ENCODE measurements at places on chromosomes 6 and 20. TPM values are rescaled to one million over a fixed set of nuclear protein-coding genes. Genes with fewer than 3 reads are reported as not detected.

DNA sequence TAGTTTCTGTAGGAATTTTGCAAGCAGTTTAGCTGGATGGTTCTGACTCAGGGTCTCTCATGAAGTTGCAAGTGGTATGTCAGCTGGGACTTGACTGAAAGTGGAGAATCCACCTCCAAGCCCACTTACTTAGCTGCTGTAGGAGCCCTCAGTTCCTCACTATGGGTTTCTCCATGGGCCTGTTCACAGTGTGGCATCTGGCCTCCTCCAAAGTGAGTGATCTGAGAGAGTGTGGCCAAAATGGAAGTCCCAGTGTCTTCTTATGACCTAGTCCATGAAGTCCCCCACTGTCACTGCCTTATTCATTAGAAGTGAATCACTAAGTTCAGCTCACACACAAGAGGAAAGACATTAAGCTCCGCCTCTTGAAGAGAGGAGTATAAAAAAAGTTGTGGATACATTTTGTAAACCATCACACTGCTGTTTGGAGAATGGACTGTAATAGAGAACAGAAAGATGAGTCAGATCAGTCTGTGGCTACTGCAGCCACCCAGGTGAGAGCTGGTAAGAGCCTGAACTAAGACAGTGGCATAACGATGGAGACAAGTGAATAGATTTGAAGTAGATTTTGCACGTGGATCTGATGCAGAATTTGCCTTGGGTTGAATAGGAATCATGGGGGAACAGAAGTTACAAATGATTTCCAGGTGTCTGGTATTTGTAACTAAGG lies 4.9 kb upstream of the NELFCD start:
- no peak overlapping the region for H3K4me3 ChIP-seq
- no peaks in the 10 kb centered on the region for H3K36me3 ChIP-seq
- H3K27me3 ChIP-seq: no peaks in the 10 kb centered on the region
- peaks cover 16% of the 10 kb centered on the region for H3K4me1 ChIP-seq

GRCh38 chr6:38681850-38682249 lies 21.1 kb downstream of the GLO1 start:
- H3K27ac ChIP-seq: no peak overlapping the region
- H3K27me3 ChIP-seq: no peaks in the 10 kb centered on the region
- H3K4me1 ChIP-seq: peaks cover 8% of the 10 kb centered on the region
- H3K4me3 ChIP-seq: no peak overlapping the region
- DNase-seq: no peak
- H3K36me3 ChIP-seq: peaks cover 9% of the 10 kb centered on the region

The HLA-F gene
- 3.5 TPM for total RNA-seq

DNA sequence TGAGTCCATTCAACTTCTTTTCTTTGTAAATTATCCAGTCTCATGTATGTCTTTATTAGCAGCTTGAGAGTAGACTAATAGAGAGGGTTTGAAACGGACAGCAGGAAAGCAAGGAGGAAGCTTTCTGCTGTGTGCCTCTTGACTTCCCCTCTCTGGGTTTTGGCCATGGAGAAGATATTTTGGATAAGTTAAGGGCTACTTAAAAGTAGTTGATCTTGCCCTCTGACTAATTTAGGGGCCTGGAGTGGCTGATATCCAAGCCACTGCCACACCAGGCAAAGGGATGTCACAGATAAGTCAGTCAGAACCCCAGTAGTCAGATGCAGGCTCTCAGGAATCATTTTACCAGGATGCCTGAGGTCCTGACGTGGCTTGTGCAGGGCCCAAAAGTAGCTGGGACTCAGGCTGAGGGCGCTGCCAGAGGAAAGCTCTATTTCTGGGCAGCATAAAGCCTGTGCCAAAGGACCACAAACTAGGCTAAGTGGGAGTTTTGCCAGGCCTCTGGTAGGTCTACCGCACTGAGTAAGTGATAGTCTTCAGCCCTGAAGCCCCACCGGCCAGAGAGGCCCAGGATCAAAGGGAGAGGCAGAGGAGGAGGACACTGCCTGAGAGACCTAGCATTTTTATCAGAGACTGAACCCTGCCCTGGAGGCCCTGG lies 41.6 kb upstream of the IYD start:
- no peaks in the 10 kb centered on the region for H3K4me1 ChIP-seq
- H3K27me3 ChIP-seq: peaks cover 15% of the 10 kb centered on the region
- H3K4me3 ChIP-seq: no peak overlapping the region
- no peak overlapping the region for H3K27ac ChIP-seq
- no peak for DNase-seq
- no peaks in the 10 kb centered on the region for H3K36me3 ChIP-seq

DNA sequence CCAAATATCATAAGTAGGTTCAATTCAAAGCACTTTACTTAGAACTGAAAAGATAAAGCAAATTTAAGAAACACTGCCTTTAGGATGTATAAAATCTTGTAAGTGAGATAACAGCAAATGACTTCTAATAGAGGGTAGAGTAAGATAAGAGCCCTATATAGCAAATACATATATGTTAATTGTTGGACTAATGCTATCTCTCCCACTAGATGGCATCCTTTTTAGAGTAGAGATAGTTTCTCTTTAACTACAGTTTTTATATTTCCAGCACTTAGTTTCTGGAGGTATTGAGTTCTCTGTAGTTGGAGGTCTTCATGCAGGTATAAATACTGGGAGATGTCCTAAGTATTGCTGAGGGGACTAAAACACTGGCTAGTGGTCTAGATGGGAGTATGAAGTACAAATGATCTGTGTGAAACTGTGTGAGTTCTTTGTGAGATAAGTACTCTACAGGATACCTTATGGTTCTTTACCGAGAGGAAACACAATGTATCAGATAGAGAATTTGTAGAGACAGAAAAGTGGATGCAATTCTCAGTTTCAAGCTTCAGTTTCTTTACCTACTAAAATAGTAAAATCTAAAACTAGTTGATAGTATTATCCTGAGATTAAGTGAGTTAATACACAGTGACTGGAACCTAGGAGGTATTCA lies 399.3 kb downstream of the KHDRBS2 start:
- H3K4me3 ChIP-seq: no peak overlapping the region
- H3K36me3 ChIP-seq: no peaks in the 10 kb centered on the region
- no peaks in the 10 kb centered on the region for H3K27me3 ChIP-seq
- DNase-seq: peak; percentile 17

The OPN5 gene
- not detected for total RNA-seq

DNA sequence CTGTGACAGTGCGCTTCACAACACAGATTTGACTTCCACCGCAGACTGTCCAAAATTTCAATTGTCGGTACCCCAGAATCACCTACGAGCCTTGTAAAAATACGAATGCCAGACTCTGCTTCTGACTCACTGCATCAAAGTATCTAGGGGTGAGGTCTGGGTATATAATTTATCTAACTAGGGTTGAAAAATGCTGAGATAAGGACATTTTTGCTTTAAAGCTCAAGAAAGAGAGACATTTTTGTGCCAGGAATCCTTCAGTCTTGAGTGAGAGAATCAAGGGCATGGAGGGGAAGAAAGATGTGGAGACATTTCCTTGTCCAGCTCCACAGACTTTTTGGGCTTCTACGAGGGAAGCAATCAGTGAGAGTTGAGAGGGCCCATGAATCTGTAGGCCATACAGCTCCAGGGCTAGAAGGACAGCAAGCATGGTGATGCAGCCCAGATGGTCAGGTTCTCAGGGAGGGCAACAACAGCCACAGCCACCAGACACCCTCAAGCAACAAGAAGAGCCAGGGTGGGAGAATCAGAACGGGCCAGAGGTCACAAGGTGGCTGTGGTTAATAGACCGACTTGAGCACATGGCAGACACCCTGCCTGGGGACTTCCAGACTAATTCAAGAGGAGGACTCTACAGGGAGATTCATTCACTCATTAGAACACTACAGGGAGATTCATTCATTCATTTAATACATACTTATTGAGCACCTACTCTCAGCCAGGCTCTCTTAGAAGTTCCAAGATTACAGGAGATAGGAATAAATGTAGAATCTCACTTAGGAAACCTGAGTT lies 211.1 kb upstream of the PRDM1 start:
- no peaks in the 10 kb centered on the region for H3K36me3 ChIP-seq
- H3K4me1 ChIP-seq: no peaks in the 10 kb centered on the region
- no peak overlapping the region for H3K27ac ChIP-seq
- peaks cover 20% of the 10 kb centered on the region for H3K27me3 ChIP-seq
- H3K4me3 ChIP-seq: no peak overlapping the region

The FRK gene
- 2.9 TPM for total RNA-seq

DNA sequence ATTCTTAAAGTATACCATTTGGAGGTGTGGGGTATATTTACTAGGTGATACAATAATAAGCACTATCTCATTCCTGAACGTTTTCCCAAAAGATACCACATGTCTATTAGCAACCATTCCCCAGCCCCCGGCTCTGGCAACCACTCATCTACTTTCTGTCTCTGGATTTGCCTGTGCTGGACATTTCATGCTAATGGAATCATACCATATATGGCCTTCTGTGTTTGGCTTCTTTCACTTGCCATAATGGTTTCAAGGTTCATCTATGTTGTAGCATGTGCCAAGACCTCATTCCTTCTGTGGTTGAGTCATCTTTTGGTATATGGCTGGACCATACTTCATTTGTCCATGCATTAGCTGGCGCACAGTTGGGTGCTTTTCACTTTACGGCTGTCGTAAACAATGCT lies 39.7 kb downstream of the BCAS4 start:
- H3K36me3 ChIP-seq: no peaks in the 10 kb centered on the region
- no peaks in the 10 kb centered on the region for H3K4me1 ChIP-seq
- no peak overlapping the region for H3K4me3 ChIP-seq
- H3K27me3 ChIP-seq: no peaks in the 10 kb centered on the region

GRCh38 chr6:35179901-35180535 lies 33.7 kb upstream of the SCUBE3 start:
- H3K27ac ChIP-seq: no peak overlapping the region
- H3K27me3 ChIP-seq: no peaks in the 10 kb centered on the region
- no peak overlapping the region for H3K4me3 ChIP-seq

- H3K27me3 ChIP-seq: no peaks in the 10 kb centered on the region
- peaks cover 39% of the 10 kb centered on the region for H3K4me1 ChIP-seq
- H3K4me3 ChIP-seq: no peak overlapping the region
- DNase-seq: no peak
- no peak overlapping the region for H3K27ac ChIP-seq
- H3K36me3 ChIP-seq: no peaks in the 10 kb centered on the region
These were observed 146.4 kb downstream of the RPS12 start for GRCh38 chr6:132960720-132961119.

DNA sequence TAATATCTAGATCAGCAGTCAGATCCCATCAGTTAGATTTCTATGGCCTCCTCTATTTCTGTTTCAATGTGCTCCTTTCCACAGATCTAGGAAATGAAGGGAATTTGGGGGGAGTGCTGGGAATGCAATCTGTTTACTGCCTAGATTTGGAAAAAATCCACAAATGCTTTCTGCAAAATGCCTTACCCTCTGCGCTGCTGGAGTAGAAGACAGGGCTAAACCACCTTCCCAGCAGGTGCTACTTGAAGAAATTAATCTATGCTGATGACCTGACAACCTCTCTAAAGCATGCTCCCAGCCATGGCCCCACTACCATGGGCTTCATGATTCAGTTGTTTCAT lies 46.2 kb downstream of the LY86 start:
- H3K27me3 ChIP-seq: no peaks in the 10 kb centered on the region
- H3K4me1 ChIP-seq: no peaks in the 10 kb centered on the region
- no peaks in the 10 kb centered on the region for H3K36me3 ChIP-seq
